ENCODE measurements at places on chromosomes 12 and 14.

GRCh38 chr12:120981407-120981941 is 3.1 kb downstream of the HNF1A start:
- H3K27me3 ChIP-seq: peaks cover 23% of the 10 kb centered on the region
- H3K4me1 ChIP-seq: peaks cover 35% of the 10 kb centered on the region
- no peaks in the 10 kb centered on the region for H3K36me3 ChIP-seq
- H3K27ac ChIP-seq: peak overlapping the region; percentile 7

DNA sequence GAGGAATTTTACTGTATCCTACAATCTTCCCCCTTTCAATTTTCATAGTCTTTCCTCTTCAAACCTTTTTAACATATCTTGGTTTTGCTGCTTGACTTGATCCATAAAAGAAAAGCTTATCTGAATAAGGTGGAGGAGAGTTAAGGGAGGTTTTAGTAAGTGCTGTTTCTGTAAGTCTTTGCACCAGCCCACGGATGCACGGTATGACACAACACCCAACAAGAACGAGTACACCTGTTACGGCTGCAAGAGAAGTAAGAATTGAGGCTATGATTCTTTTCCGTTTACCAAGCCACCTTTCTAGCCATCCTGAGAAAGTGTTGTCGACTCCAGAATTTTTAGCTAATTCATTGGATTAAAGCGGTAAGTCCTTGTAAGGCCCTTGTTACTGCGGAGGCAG is 26.1 kb upstream of the CPNE8 start:
- DNase-seq: no peak
- no peaks in the 10 kb centered on the region for H3K36me3 ChIP-seq

GRCh38 chr14:39763402-39763890 is 331.2 kb upstream of the FBXO33 start:
- H3K4me3 ChIP-seq: no peak overlapping the region
- H3K36me3 ChIP-seq: no peaks in the 10 kb centered on the region
- H3K27ac ChIP-seq: no peak overlapping the region
- H3K4me1 ChIP-seq: no peaks in the 10 kb centered on the region
- H3K27me3 ChIP-seq: no peaks in the 10 kb centered on the region

- no peak for DNase-seq
- H3K4me3 ChIP-seq: no peak overlapping the region
- no peaks in the 10 kb centered on the region for H3K4me1 ChIP-seq
Observed at GRCh38 chr14:39228044-39228443, 5.7 kb upstream of the MIA2 start.

GRCh38 chr12:116606397-116606796 is 47.2 kb downstream of the MAP1LC3B2 start:
- no peak overlapping the region for H3K27ac ChIP-seq
- H3K4me3 ChIP-seq: no peak overlapping the region
- DNase-seq: no peak
- H3K27me3 ChIP-seq: no peaks in the 10 kb centered on the region

DNA sequence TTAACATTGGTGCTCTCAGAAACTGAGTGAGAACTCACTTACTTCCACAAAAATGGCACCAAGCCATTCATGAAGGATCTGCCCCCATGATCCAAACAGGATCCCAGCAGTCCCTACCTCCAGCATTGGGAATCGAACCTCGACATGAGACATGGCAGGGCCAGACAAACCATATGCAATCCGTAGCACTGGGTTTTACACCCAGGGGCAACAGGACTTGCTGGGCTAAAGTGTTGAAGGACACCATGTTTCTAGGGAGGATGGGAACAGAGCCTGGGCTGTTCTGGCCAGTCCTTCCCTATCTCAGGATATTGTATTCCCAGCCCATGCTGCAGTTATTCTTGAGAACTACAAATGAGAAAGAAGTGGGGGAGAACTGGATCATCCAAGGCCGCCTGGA is 36.6 kb downstream of the SERPINA3 start:
- no peak overlapping the region for H3K27ac ChIP-seq
- H3K36me3 ChIP-seq: no peaks in the 10 kb centered on the region
- no peak overlapping the region for H3K4me3 ChIP-seq
- no peaks in the 10 kb centered on the region for H3K4me1 ChIP-seq
- no peak for DNase-seq

All from mesenchymal stem cell (in vitro differentiated cells and primary cell).